ENCODE measurements at places on chromosomes 11 and 22.

DNA sequence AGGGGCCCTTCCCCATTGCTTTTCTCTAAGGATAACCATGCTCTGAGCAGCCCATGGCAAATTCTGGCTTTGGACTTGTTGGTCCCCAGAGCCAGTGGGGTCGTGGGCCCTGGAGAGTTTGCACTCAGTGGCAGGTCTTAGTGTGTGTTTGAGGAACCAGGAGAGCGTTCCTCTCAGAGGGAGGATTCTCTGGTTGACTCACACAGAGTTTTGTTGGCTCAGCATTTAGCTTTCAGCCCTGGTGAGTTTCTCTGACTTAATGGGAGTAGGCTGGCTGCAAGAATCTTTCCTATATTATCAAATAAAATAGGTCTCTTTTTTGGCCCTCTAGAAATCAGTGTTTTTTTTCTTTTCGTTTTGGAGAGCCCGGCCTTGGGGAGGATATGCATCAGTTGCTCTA is 20.9 kb downstream of the ST14 start:
- DNase-seq, result no peak

DNA sequence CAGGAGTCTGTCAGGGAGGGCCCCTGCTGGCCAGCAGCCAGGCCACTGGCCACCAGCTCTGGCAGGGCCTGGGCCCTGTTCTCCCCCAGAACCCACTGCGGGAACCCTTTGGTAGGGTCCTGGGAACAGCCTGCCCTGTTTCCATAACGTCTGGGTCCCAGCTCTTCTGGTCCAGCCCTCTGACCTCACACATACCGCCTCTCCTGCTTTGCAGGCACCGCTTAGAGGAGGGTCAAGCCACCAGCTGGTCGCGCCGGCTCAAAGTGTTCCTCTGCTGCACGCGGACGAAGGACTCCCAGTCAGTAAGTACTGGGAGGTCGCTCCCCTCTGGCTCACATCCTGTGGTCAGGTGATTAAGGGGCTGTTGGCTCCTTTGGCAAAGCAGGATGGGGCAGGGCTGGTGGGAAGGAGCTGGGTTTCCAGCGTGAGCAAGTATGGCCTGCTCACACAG is 26.6 kb upstream of the MYRF start:
- no peak for DNase-seq

DNA sequence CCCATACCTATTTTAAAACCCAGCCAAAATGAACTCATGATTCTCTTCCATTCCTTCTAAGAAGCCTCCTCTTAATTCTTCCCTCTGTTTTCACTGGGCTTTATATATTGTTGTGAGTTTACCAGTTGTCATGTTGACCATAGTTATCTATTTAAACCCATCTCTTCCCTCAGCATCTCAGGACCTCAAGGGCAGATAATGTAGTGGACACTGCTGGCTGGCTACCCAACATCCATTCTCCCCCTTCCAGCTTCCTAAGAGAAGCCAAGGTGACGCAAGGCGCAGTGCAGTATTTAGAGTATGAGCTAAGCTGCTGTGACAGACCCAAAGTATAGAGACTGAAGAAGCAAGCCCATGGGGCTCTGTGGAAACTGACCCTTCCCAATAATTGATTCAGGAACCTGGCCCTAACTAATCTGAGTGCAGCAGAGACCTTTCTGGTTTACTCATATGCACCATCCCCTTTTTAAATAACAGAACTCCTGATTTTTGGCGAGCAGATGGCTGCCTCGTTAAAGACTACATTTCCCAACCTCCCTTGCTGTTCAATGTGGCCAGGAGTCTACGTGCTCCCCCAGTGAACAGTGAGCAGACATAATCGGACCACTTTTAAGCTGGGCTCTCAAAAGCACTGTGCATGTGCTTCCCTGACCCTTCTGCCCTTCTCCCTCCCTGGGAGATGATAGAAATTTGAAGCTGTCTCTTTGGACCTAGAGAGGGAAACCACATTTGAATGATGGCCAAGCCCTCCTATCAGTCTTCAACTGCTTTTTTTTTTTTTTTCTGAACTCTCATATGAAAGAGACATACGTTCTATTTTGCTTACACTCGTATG is 28.1 kb upstream of the CREB3L1 start:
- DNase-seq, result no peak

GRCh38 chr11:4019891-4020290 is 74.7 kb upstream of the RRM1 start:
- DNase-seq, result no peak

DNA sequence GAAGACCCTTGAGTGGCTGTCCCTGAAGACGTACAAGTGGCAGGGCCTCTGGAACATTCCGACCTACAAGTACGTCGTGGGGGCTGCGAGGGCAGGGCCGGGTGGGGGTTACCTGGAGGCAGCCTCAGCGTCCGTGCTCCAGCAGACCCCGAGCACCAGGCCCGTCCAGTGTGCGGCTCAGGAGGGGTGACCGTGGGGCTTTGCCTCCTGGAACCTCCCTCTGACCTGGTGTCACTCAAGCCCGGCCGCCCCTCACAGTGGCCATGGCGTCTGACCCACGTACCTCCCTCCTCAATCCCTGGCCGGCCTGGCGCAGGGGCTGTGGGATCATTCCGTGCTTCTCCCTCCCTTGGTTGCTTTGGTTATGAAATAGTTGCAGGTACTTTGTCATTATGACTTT is 18.5 kb downstream of the RNH1 start:
- DNase-seq, result no peak

DNA sequence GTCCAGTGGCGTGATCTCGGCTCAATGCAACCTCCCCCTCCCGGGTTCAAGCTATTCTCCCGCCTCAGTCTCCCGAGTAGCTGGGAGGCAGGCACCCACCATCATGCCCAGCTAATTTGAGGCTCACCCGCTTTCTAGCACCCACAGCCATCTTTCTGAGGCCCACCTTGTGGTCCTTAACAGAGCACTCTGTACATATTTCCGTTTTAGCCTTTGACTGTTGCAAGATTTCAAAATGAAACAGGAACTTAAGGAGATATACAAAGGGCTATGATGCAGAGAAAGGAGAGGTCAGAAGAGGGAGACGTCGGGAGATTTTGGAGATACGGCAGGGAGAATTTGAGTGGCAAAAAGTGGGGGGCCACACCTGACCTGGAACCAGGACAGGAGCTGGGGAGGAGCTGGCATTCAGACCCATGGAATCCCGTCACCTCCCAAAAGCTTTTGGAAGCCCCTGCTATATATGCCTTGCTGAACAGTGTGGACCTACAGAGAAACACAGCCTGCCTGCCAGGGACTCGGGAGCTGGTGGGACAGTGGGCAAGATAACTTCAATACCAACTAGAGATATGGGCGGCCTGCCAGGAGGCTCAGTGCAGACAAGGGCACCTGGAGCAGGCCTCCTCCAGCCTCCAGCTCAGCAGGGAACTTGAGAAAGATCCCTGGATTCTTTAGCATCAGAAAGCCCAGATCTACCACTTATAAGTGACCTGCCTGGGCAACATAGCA is 8.0 kb upstream of the CLCF1 start:
- peak; percentile 59 for DNase-seq

DNA sequence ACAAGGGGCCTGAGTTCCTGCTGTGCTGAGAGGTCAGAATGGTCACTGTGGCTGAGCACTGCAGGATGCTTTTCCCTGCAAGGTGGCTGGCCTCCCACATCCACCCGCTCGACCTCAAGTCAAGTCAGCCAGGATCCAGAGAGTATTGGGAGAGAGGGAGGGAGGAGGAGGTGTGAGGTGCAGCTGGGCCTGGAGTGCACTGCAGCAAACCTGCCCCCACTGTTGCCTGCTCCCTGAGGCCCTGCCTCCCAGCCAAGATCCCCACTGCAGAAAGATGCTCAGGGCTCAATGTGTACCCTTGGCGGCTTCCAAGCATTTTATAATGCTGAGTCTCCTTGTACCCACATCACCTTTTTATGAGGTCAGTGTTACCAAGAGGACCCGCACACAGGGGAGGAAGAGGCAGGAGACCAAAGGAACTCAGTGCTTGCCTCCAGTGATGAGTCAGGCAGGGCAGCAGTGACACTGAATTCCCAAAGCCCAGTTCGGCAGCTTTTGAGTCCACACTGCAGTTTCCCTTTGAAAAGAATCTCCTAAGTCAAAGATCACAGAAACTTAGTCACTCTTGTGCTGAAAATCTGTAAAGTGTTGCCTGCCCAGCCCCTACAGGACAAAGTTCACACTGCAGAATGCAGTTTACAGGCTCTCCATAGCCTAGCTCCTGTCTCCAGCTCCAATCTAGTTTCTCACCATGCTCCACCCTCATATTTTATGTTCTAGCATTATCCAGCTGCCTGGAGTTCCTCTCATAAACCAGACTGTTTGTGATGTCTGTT is 3.1 kb downstream of the ENDOD1 start:
- peak; percentile 62 for DNase-seq

- DNase-seq, result no peak
Measured at GRCh38 chr11:116545912-116546311, 226.9 kb downstream of the BUD13 start.

- no peak for DNase-seq
Measured at GRCh38 chr22:45628515-45628914, 43.1 kb upstream of the ATXN10 start.
